Left forelimb (tissue), 1 donor: ENCODE measurements at places on chromosomes 12 and 14.

GRCh38 chr12:86634456-86635410 is 378.5 kb upstream of the MGAT4C start:
- no peak for DNase-seq

GRCh38 chr12:51976376-51977160 is 25.1 kb downstream of the ACVR1B start:
- no peak for DNase-seq

GRCh38 chr14:88154321-88154720 is 149.4 kb downstream of the GPR65 start:
- no peak for DNase-seq

DNA sequence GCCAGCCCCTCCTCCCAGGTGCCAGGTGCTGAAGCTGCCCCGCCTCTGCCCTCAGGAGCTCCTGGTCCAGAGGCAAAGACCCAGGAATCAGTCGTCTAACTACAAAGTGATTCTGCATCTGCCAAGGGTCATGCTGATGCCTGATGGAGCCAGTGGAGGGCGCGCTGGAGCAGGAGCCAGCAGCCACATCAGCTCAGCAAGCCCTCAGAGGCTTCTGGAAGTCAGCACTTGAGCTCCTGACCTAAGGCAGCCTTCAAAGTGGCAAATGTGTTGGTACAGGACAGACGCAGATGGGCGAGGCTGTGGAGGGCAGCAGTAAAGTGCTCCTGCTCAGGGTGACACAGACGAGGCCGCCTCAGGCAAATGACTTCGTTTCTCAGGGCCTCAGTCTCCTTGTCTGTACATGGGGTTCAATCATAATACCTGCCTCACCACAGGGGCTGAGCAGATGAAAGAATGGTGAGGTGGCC is 10.9 kb downstream of the C12orf43 start:
- no peak for DNase-seq

DNA sequence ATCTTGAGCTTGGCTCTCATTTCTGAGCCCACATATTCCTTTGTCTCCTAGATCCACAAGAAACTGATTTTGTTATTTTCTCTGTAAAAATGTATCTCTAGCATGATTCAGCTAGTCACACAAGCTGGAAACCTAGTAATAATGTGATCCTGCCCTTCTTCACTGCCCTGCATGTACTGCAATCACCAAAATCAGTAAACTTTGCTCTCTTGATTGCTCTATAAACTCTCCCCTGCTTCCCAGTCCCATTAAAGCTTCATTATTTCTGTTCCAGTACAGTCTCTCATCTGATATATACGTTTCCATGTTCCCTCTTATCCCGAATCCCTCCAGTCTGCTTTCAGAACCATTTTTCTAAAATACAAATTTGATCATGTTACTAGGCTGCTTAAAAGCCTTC is 166.5 kb downstream of the MSRB3 start:
- no peak for DNase-seq

DNA sequence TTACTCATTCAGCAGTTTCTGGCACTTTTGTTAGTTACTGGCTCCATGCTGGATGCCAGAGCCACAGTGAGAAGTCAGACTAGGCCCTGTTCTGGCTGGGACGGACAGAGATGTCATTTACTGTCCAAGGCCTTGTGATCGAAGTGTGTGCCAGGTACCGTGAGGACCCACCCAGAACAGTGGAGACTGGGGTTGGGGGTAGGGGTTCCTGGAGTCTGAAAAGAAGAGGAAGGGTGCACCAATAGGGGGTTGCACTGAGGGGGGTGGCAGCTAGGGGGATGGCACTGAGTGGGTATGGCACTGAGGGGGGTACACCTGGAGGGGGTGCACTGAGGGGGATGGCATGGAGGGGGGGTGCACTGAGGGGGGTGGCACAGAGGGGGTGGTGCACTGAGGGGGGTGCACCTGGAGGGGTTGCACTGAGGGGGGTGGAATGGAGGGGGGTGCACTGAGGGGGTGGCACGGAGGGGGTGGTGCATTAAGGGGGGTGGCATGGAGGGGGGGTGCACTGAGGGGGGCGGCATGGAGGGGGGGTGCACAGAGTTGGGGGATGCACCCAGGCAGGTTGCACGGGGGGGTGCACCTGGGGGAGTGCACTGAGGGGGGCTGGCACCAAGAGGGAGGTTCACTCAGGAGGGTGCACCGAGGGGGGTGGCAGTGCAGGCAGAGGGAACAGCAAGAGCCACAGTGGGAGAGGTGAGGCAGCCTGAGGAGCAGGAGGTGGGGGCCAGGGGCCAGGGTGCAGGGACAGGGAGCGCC is 10.6 kb upstream of the CYP46A1 start:
- no peak for DNase-seq

- no peak for DNase-seq
Measured at GRCh38 chr14:89720741-89721729, 233.5 kb downstream of the EFCAB11 start.

DNA sequence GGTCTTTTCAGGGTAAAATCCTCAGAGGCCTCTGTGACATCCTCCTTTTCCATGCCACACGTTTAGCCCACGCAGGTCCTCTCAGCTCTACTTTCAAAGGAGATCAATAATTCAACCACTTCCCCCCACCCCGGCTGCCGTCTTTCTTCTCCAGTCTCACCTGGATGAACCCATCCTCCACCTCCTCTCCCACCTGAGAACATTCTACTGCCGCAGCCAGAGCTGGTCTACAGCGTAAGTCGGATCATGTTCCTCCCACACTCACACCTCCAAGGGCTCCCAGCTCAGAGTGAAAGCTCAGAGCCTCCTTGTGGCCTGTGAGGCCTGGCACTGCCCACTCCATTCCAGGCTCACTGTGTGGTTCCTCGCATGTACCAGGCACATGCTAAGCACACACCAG is 246.6 kb downstream of the CHST11 start:
- DNase-seq: no peak

- DNase-seq: no peak
Measured at GRCh38 chr12:40587421-40587820, 104.8 kb upstream of the CNTN1 start.

- DNase-seq: no peak
Measured at GRCh38 chr12:96997797-96998484, 90.9 kb downstream of the NEDD1 start.

DNA sequence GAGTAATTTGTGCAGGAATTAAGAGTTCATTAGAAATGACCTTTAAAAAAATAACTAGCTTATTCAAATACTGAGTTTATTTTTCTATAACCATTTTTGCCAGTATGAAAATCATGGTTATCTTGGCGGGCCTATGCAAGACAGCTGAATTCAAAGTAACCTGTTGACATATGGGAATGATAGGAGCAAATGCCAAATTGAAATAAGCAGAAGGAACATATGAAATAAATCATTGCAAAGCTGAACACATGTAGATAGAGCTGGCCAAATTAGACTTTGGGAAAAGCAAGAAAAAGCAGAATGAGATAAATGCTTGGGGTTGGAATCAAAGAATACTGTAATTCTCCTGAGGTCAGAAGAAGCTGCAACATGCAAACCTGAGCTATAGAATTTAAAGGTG is 372.5 kb downstream of the ADAMTS20 start:
- no peak for DNase-seq

DNA sequence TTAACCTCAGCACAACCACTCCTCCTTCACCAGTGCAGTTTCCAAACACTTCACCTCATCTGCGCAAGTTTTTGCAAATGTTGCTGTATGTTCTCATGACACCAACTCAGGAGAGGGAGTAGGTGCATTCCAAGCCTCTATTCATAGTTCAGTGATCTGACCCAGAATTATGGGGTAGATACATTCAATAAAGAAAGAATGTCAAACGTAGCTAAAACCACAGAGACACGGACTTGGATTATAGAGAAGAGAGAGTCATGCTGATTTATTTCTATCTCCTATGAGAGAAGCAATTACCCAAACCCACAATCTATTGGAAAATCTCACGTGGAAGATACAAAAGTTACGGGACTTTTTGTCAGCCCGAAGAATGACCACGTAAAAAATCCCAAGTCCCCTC is 1006.0 kb upstream of the TMEM132C start:
- DNase-seq: no peak

DNA sequence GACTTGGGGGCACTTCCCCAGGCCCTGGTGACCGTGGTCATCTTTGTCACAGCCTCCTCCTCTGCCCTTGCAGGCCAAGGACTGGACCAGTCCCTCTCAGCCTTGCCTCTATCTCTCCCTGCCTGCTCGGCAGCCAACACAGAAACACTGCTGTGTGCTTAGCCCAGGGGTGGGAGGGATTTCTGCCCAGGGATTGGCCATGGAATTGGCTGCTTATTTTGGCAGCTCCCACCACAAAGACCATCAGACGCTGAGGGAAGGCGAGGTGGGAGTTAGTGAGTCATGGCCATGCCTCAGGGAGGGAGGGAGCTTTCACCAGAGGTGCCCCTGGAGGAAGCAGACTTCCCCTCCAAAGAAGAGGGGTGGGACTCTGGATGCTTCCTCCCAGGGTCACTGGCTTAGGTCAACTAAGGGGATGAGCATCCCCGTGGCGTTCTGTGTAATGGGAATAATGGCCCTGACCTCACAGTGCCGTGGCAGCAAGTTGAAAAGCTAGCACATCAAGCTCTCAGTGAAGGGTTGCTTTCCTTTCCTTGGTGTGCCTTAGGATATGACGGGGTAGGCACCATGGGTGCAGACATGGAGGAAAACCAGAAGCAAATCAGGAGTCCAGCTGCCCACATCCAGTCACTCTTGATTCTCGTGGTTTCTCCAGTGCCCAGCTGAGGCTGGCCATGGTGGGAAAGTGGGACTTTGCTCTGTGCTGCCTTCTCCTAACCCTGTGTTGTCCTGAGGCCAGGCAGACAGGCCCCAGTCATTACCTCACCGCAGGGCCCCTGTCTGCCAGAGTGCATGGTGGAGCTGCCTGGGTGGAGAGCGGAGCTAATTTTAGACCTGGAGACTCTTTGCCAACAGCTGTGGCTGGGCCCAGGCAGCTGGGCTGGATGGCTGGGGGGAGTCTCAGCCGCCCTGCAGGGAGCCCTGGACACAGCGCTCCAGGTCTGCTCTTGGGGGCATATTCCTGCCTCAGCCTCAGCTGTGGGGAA is 21.4 kb downstream of the B4GALNT3 start:
- peak; percentile 72 for DNase-seq

GRCh38 chr14:103230021-103230420 is 104.0 kb upstream of the EIF5 start:
- no peak for DNase-seq

DNA sequence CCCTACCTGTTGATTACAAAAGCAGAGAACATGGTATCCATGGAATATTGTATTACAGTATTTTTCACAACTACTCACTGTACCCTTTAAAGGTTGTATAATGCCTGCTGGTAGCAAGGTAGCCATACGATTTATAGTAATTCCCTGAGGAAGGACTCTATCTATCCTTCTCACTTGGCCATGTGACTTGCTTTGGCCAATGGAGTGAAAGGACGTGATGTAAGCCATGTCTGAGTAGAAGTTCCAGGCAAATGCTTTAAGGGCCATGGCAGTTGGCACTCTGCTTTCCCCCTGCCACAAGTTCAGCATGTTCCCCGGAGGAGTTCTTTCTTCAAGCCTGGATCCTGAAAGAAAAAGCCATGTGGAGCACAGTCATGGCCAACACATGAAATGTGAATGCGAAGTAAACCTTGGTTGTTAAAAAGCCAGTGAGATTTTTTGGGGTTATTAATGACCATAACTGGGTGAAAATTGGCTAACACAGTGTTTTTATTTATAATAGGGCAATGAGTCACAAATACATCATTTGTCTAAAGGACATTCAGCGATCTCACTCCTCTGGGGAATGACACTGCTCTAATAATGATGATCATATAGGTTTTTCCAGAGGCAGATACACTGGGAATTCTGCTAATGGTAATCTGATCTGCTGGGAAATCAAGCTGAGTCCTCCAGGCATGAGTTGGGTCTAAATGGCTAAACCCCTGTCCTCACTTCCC is 67.4 kb upstream of the SLC38A2 start:
- no peak for DNase-seq

DNA sequence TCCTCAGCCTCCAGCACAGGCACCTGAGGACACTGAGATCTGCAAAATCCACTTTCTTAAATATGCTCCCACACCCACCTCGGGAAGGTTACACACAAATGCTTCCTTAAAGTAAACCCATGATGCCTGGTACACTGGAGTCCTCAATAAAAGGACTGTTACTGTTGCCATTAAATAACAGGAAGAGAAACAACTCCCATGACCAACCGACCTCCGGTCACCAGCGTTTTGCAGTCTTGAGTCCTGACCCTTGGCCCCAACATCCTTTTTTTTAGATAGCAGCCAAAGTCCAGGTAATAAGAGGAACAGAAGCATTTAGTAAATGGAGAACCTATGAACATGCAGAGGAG is 42.4 kb downstream of the ITPK1 start:
- DNase-seq: no peak

GRCh38 chr14:95253039-95253630 is 66.6 kb downstream of the CLMN start:
- no peak for DNase-seq

GRCh38 chr14:102629808-102630350 is 37.4 kb downstream of the RCOR1 start:
- no peak for DNase-seq

- DNase-seq: no peak
Measured at GRCh38 chr12:81295251-81295650, 217.4 kb downstream of the ACSS3 start.
